ENCODE measurements at places on chromosomes 6 and 20.

DNA sequence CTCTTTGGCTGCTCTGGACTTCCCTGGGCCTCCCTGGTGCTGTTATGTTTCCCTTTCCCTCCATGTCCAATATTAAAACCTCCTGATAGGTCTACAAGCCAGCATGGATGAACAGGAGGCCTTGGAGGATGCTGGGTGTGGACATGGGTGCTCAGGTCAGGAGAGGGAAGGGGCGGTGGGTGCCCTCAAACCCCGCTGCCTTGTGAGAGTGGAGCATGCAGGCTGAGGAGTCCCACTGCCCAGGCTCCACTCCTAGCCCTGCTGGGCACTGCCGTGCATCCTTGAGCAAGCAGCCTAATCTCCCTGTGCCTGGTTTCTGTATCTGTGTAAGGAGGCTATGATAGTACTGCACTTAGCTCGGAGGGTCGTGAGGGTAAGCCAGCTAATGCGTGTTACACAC, 18.4 kb upstream of the CCDC167 start:
- DNase-seq: no peak

DNA sequence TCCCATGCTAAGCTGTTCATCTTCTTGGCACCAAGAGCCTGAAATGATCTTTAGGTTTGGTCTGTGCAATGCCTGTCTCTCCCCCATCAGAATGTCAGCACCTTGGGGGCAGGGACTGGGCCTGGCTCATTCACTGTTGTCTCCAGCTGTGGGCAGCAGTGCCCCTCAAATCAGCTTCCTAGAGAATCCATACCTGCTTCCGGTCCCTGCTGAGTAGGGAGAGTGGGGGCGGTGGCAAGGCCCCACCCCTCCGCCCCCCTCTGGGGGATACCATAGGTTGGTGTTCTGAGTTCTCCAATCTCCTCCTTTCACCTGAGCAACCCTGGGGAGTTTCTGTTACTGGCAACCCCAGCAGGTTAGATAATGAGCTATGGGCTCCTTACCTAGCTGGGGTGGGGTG, 19.2 kb upstream of the SPDEF start:
- no peak for DNase-seq

GRCh38 chr20:62819494-62820174, 2.8 kb downstream of the COL9A3 start:
- no peak for DNase-seq

DNA sequence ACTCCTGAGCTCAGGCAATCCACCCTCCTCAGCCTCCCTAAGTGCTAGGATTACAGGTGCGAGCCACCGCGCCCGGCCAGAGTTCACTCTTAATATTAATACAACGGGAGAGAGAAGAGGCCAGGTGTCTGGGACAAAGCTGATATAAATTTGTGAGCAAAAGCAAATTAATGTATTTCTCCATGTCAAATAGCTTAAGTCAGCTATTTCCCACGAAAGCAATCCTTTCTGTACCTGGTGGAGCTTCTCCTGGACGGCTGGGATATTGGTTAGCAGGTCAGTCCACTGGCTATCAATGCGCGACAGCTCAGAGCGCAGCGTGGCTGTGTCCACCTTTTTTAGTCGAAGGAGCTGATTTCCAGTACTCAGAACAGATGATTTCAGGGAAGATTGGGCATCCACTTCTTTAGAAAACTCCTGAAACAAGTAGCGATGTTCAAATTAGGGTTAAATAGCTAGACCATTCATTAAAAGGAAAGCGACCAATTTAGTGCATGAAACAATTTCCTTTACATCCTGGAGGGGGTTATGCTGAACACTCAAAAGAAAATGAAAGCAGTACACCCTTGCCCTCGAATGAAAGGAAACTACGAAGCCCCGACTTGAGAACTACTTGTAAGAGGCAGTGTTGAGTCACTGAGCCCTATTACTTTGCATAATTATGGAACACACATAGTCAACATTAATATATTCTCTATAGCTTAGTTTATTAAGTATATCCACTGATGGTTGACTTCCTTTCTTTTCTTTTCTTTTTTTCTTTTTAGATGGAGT, 403.4 kb downstream of the SYNE1 start:
- no peak for DNase-seq

- DNase-seq: no peak
Observed at GRCh38 chr20:6698056-6698455, 69.4 kb upstream of the BMP2 start.

DNA sequence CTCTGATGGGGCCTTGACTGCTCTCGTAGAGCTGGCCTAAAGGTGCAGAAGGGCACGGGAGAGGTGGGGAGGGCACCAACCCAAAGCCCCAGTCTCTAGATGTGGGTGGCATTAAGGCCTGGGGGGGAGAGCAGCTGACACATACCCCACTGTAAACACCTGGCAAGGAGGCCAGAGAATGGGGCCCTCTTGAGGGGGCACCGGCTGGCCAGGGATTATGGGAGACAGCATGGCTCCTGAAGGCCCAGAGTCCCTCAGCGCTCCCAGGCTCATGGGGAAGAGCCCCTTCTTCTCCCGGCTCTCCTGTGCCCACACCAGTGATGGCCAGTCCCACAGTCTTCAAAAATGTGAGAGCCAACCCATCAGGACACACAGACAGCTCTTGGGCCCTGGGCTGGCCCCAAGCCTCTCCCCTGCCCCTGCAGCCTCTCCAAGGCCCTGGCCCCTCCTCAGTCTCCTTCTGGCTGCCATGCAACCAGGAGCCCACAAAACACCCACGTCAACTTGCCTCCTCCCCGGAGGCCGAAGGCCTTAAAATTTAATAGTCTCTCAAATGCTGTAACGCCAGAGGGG, 58.2 kb upstream of the FOXP4 start:
- no peak for DNase-seq

GRCh38 chr6:11427723-11428245, 109.8 kb upstream of the TMEM170B start:
- no peak for DNase-seq

- DNase-seq: no peak
Observed at GRCh38 chr20:8740265-8740664, 328.6 kb upstream of the PLCB4 start.

- DNase-seq: peak; percentile 85
Observed at GRCh38 chr6:36546920-36547645, at the start of gene STK38. Gene STK38, minus strand, starts transcription at chr6:36547479. Its CDS starts 7,277 bp downstream, at chr6:36540202.

DNA sequence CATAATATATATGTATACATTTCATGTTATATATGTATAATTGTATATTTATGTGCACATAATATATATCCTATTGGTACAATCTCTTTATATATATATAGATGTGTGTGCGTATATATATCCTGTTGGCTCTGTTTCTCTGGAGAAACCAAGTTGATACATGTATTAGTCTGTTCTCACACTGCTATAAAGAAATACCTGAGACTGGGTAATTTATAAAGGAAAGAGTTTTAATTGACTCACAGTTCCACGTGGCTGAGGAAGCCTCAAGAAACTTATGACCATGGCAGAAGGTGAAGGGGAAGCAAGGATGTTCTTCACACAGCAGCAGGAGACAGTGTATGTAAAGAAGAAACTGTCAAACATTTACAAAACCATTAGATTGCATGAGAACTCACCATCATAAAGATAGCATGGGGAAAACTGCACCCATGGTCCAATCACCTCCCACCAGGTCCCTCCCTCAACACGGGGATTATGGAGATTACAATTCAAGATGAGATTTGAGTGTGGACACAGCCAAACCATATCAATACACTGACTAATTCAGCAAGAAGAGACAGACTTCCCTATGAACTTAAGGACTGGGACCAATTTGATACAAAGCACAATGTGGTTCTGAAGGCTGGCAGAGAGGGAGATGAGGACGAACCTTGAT, 14.0 kb downstream of the CST3 start:
- DNase-seq: no peak

GRCh38 chr6:97294451-97294850, 11.4 kb upstream of the MMS22L start:
- DNase-seq: no peak

- DNase-seq: no peak
Observed at GRCh38 chr20:21706261-21707195, 1.1 kb downstream of the PAX1 start.

DNA sequence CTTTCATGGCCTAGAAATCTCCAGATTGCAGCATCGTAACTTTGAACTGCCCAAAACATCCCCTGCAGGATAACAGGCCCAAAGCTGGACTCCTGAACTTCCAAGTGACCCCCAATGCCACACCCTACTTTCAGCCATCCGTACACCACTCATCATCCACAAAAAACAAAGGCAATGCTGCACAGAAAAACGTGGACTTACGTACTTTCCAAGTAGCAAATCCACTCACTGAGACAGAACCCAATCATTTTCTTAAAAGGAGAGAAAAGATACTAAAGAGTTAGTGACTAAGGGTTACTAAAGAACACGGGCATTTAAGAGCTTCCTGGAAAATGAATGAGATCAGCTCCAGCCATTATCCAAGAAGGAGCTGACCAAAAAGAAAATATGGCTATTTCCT, 211.0 kb downstream of the WDR27 start:
- no peak for DNase-seq

- DNase-seq: no peak
Observed at GRCh38 chr6:126786262-126786661, 332.2 kb upstream of the RSPO3 start.

DNA sequence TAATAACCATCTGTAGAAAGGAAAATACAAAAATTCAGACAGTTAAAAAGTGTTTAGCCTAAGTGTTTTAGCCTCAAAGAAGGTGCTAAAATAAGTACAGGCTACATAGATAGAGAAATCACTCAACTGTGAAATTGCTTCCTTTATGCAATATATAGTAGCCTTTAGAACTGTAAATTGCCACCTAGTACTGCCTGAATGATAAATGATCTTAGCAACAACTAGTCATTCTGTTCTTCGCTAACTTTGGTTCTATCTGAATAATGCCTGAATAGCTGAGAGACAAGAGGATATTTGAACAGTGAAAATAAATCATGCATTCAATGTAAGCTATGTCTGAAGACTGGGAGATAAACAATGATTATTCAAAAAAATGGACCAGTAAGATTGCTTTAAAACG, 603.3 kb upstream of the PTCHD4 start:
- no peak for DNase-seq

DNA sequence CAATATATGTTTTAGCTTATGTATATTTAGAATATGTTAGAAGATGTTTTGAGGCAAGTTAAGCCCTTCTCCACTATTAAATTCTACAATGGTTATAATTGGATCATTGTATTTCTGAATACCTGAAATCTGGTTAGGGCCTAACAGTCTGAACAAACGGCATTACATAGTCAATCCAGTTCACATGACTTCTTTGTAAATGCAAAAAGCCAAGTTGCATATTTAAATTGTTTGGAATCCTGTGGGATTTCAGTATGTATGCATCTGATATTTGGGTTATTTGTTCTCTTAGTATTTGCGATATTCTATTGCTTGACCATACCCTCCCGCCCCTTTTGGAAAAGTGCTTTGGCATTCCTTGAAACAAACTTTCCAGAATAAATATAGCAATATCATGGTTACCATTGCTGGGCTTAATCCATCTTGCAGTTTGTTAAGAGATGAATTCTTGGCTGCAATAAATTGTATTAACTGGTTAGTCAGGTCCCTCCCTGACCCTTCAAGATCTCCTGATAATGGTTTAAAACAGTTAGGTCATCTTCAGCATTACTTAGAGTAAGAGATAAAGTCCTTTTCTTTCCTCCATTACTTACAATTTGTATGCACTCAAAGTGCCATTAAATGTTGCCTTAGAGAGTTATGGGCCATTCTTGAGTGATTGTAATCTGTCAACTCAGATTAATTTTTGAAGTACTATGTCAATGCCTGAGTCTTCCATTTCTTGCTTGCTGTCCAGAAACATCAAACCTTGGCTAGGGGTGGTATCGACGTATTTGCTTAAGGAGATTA, 36.5 kb downstream of the LRRC1 start:
- DNase-seq: no peak

GRCh38 chr6:83042467-83043053, 23.1 kb downstream of the UBE3D start:
- no peak for DNase-seq

GRCh38 chr20:22569353-22569752, 15.0 kb downstream of the FOXA2 start:
- DNase-seq: no peak

DNA sequence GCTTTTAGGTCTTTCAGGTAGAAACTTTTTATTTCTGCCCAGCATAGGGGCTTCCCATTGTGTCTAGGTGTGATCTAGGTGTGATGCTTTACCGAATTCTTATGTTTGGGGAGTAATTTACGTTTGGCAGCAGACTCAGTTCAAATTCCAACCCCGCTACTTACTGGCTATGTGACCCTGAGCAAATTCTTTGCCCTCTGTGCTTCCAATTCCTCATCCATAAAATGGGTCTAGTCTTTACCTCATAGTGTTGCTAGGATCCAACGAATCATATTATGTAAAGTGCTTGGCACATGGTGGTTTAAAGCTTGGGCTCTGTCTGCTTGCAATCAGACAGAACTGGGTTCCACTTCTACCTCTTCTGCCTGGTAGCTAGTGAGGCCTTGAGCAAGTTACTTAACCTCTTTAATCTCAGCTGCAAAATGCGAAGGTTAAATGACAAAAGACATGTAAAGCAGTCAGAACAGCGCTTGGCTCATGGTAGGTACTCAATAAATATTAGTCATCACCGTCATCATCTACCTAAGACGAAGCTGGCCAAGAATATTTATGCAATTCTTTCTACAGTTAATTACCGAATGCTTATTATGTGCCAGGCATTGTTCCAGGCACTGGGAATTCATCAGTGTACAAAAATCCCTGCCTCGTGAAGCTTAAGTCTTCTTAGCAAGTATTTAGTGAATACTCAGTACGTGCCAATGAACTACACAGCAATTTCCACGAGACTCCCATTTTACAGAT, 1.0 kb downstream of the NSFL1C start:
- no peak for DNase-seq

DNA sequence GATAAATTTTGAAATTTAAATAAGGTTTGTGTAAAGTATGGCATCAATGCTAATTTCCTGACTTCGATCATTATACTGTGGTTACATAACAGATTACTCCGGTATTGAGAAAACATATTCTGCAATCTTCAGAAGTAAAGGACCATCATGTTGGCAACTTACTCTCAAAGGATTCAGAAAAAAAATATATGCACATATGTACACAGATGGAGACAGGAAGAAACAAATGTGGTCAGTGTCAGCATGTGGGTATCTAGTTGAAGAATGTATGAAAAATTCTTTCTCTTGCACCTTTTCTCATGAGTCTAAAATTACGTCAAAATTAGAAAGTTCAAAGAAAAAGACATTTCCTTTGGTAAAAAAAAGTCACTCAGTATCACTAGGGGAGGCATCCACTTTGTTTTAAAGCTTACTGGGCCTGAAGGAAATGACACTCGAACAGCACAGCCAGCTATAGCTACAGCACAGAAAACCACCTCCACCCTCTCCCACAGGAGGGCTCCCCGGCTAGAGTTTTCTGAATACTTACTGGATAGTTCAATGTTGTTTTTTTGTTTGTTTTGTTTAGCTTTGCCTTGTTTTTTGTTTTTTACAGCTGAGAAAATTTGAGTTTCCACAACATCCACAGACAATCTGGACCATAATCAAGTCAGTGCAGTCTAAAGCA, 317.2 kb upstream of the AGPAT4 start:
- DNase-seq: no peak

DNA sequence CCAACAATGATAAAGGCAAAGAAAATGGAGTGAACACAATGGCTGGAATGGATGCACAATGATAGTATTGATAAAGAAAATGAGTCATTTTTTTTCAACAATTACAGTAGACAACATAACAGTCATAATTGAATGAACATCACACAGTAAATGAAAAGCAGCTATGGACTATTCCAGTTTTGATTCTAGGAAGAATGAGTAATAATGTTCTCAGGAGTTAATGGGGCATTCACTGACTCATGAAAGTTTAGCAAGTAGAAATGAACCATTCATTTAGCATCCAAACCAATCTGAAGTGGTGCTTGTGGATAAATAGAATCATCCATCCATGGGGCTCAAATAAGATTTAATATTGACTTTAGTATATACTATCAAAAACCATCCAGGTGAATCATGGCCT, 1029.5 kb upstream of the GJE1 start:
- DNase-seq: no peak

GRCh38 chr6:166800137-166800536, 156.2 kb downstream of the RNASET2 start:
- DNase-seq: no peak
